ENCODE measurements at places on chromosomes 4 and X.

DNA sequence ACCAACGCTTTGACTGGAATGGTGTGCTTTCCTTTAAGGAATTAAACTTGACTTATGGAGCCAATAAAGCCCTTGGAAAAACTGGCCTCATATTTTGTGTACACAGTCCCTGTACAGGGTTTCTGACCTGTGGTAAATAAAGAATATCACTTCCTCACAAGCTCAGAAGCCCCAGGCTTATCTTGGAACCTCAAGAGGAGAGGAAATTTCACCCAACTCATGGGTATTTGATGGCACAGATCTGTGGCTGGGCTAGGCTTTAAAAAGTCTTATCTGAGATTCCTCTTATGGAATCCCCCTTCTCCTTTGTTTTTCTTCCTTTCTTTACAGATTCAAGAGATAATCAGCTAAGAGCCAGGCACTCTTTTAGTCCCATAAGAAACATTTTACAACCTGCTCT lies 89.3 kb upstream of the USP38 start:
- no peak for DNase-seq

DNA sequence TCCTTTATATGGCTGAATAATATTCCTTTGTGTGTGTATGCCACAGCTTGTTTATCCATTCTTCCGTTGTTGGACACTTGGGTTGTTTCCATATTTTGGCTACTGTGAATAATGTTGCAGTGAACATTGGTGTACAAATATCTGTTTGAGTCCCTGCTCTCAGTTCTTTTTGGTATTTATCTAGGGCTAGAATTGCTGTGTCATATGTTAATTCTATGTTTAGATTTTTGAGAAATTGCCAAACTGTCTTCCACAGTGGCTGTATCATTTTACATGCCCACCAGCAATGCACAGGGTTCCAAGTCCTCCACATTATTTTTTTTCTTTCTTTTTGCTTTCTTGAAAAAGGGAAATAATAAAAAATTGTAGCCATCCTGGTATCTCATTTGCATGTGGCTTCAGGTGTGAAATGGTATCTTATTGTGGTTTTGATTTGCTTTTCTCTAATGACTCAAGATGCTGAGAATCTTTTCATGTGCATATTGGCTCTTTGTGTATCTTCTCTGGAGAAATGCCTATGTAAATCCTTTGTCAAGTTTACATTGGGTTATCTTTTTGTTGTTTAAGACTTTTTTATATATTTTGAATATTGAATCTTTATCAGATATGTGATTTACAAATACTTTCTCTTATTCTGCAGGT lies 129.7 kb downstream of the RAPGEF2 start:
- no peak for DNase-seq

DNA sequence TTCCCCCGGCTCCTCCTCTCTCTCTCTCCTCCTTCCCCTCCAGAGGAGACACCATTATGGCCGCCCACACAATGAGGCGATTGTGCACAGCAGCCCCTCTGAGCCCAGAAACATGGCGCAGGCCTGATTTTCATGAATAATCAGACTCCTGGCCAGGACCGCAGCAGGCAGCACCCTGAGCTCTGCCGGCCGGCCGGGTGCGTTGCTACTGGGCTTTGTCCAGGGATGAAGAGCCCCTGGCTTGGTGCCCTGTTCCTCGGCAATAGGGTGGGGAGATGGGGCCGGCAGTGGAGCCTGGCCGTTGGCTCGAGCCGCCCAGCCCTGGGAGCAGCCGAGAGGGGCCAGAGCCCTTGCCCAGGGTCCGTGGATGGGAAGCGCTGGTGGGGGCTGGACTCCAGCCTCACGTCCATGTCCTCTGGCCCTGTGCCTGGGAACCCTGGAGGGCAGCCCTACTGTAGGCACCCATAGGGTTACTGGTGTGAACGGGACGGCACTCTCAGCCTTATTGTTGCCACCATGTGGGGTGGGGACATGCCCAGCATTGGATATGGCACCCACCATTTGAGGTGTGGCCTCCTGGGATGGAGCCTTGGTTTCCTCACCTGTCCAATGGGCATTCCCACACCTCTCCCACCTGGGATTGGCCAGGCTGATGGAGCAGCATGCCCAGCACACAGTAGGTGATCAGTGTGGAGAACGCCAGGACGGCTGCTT lies 103.0 kb downstream of the SORCS2 start:
- no peak for DNase-seq

GRCh38 chrX:24676403-24677024 lies 17.2 kb upstream of the POLA1 start:
- no peak for DNase-seq

DNA sequence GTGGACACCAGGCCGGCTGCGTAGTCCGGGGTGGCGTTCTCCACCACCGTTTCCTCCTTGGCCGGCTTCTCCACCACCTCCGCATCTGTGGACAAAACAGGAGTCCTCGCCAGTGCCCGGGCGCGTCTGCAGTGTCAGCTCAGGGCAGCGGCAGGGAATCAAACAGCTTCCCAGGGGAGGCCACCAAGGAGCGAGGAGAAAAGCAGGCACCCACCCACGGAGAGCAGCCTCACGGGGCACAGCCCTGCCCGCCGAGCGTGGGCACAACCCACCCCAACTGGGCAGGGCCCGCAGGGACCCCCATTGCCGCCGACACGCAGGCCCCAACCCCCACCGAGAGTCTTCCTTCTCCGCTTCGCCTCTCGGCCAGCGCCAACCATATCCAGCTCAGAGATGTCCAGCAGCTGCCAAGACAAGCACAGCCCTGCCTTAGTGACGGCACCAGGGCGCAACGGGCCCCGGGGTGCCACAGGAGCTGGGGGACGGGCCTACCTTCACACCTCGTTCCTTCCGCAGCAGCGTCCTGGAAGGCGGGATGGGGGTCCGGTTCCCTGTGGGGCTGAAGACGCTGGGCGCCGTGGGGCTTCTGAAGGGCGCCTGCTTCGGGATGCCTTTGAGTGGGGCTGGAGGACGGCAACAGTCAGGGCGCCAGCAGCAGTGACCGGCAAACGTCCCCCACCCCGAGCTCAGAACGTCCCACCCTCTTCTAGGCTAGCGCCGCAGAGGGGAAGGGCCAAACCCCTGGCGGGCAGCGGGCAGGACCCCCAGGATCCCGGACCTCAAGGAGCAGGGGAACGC lies 22.8 kb downstream of the NELFA start:
- DNase-seq: no peak

DNA sequence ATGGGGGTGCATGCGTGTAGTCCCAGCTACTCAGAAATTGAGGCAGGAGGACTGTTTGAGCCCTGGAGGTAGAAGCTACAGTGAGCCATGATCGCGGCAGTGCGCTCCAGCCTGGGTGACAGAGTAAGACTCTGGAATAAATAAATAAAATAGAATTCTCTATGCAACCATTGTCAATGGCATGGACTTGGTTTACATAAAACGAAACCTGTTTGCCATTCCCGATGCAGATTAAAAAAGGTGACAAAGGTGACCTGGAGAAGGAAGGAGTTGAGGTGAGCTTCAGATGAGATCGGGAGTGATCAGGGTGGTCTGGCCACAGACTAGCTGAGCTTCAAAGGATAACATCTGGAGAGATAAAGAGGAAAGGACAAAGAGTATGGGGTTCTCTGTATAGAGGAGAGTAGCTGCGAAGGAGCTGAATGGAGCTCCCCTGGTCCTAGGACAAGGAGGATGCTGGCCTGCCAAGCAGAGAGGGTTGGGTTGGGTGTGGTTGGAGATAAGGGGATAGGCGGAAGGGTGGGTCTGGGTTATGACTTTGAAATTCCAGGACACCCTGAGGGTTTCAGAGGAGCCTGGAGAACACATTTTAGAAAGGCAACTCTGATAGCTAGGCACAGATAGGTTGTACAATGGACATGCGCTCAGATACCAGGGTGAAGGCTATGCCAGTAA lies 98.6 kb downstream of the RBM47 start:
- no peak for DNase-seq

- peak; percentile 15 for DNase-seq
Measured at GRCh38 chr4:75939890-75940691, 722 bp downstream of the NAAA start.

DNA sequence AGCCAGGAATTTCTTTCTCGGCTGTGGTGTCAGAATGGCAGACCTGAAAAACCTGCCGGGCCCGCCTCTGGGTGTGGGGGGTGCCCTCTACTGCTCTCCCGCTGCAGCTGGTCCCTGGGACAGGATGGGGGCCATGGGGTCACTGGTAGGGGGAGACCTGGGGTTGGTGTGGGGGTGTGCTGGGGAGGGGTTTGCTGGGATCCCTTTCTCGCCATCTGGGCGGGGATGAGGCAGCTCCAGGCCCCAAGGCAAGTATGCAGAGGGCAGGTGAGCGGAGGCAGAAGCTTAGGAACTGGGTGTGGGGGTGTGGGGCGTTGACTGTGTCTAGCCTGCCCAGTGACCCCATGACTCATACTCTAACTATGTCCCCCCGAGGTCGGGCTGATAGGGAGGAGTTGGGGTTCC lies 884 bp downstream of the CCDC120 start:
- DNase-seq: no peak

GRCh38 chr4:20217521-20217920 lies 34.2 kb upstream of the SLIT2 start:
- DNase-seq: no peak

DNA sequence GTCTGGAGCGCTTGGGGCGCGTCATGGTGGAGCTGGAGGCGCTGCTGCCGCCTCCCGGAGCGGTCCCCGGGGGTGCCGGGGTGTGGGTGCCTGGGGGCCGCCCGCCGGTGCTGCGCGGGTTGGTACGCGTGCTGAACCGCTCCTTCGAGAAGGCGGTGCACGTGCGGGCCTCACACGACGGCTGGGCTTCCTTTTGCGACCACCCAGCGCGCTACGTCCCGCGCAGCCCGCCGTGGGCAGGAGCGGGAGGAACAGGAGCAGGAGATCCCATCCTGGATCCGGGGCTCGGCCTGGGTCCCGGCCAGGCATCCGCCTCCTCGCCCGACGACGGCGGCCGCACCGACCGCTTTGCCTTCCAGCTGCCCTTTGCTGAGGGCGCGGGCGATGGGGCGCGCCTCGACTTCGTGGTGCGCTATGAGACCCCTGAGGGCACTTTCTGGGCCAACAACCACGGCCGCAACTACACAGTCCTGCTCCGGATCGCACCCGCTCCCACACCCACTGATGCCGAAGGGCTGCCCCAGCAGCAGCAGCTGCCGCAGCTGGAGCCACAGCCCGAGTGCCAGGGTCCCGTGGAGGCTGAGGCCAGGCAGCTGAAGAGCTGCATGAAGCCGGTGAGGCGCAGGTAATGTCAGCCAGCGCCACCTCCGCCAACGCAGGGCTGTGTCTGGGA lies 792 bp downstream of the PPP1R3F start:
- DNase-seq: no peak

GRCh38 chrX:136607236-136607635 lies 40.7 kb upstream of the CD40LG start:
- no peak for DNase-seq

DNA sequence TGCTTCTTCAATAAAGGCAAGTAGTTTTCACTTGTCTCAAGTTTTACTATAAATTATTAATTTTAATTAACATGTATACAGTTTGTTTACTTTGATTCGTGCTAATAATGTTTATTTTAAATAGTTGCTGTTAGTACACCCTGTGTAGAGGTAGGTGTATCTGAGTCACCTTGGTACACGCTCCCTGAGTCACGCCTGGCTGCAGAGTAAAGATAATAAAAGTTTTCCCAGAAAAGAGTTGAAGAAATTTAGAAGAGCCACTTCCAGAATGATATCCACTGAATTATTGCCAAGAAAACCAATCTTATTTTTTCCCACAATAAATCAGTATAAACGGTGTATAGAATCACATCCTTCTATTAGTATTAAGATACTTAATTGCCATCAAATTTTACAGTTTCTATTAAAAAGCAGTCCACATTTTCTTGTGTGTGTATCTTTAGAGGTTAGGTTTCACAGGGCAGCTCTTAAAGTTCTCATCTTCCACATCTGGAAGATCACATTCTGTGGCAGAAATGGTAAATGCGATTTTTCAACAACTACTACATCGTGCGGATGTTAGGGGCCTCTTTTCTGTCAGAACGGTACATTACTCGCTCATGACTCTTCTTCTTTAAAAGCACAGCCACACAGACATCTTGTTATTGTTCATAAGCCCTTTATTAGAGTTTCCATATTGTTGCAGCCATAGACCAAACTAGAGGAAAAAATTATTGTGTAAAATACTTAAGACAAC lies 55.4 kb downstream of the HADH start:
- no peak for DNase-seq

DNA sequence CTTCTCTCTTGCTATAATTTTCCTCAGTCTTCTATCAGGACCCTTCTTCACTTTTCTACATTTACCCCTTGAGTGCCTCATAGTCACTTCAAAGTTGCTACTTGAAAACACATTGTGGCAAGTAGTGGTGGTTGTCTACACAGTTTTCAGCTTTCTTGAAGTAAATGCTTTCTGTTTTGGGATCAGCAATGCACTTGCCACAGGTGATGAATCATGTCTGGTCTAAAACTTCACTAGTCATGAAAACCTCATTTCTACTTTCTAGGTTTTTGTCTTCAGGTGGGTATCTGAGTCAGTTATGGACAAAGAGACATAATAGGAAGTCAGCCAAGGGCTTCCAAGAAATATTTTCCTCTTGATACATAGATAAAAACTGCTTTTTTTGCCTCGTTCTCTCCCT lies 359.2 kb downstream of the CCSER1 start:
- no peak for DNase-seq

DNA sequence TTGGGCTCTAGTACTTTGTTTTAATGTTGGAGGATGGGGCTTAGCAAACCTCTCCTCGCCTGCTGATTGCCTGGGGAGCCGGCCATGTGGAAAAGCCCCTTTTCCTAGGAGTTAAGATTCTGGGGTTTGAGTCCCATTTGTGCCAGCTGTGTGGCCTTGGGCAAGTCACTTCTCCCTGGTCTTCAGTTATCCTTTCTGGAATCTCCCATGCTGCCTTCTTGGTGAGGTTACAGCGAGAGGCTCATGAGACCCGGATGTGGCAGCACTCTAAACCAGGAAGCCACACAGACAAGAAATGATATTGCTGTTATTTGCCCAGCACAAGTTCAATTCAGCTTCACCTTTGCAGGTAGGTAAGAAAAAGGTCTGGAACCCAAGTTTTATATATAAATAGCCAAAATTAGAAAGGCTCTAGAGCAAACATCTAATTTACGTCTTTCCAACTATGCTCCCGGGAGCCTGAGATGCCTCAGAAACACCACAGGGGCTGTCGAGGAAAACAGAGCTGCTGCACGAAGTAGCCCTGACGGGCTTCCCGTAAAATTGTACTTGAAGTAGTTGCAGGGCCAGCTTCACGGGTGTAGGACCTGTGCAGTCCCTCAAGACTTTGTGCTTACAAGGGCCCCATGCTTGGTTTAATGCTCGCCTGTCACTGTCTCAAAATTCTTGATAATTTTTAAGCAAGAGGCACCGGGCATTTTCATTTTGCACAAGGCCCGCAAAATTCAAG lies 8.3 kb upstream of the SASH3 start:
- DNase-seq: no peak

DNA sequence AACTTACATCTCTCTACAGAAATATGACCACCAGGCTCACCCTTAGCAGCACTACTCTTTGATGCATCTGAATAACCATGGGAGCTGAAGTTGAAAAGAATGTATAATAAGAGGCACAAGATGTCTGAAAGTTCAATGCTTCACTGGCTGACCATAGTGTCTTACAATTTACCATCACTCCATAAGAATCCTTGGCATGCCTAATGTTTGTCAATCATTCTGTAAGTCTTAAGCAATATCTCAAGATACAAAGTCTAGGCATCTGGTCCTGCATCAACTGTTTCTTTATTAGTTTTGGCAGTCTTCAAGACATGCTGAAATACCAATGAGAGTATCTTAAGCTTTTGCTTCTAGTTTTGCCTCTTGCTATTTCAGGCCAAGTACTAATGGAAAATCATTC lies 755.5 kb downstream of the STIM2 start:
- DNase-seq: no peak

- DNase-seq: no peak
Measured at GRCh38 chr4:185508181-185508580, 27.1 kb downstream of the PDLIM3 start.

Measured in GM04503 (cell line).